ENCODE measurements at places on chromosomes 7 and 10. TPM values are rescaled to one million over a fixed set of nuclear protein-coding genes. Genes with fewer than 3 reads are reported as not detected.

RNF148 gene
- 0.18 TPM for total RNA-seq

GPR37 gene
- 0.79 TPM for total RNA-seq

DDX21 gene
- total RNA-seq: 170 TPM

CRPPA gene
- 1.4 TPM for total RNA-seq

ZMYND11 gene
- total RNA-seq: 34.5 TPM

BMPER gene
- total RNA-seq: 3.8 TPM

CYP2E1 gene
- 1.2 TPM for total RNA-seq

ADIRF gene
- 0.77 TPM for total RNA-seq
